ENCODE measurements at places on chromosomes 7 and 10.

- no peak for DNase-seq
Measured at GRCh38 chr10:2979306-2979705, 88.0 kb upstream of the PFKP start.

GRCh38 chr10:17214526-17214925 is 13.1 kb upstream of the TRDMT1 start:
- DNase-seq, result no peak

GRCh38 chr10:60099998-60100747 is 193.8 kb upstream of the CCDC6 start:
- DNase-seq, result no peak

DNA sequence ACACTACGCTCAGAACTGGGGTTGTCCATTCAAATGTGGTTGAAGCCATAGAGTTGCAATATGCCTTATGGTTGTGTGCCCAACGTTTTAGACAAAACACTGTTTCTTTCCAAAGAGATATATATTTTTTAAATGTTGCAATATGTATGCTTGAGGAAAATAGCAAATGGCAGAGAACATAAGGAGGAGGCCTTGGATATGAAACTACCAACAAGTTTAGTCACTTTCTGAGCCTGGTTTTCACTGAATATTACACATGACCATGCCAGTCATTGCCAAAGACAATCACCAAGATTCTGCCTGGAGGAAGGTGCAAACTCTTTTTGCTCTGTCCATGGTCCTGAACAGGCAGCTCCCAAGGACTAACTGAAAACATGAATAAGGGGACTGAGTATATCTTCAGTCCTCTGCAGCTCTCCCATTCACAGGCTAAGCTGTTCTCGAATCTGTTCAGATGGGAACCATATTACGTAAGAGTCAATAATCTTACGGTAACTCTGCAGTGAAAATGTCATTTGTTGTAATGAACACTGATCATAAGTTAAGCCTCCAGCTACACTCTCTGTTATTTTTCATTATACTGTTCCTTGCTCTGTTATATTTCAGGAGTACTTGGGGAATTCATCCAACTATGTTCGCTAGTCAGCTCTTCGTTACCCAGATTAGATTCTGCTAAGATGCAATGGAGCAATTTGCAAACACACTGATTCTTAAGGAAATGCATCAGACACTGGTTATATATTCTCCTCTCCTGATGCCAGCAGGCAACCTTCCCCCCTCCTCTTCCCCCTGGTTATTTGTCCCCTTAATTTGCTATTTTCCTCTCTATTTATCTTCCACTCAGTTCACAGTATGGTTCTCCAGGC is 90.7 kb upstream of the C1QL3 start:
- no peak for DNase-seq

GRCh38 chr10:101020427-101021075 is 10.4 kb downstream of the PDZD7 start:
- DNase-seq, result no peak

- no peak for DNase-seq
Measured at GRCh38 chr10:102540023-102540422, 36.3 kb downstream of the SUFU start.

All from stimulated activated CD4-positive, alpha-beta T cell treated with anti-CD3 and anti-CD28 coated beads, Interleukin-1b, Interleukin-23, amount 100 ng/mL, for 1 hour (primary cell).